Naive thymus-derived CD4-positive, alpha-beta T cell (primary cell): ENCODE measurements at places on chromosomes 11 and 22.
A peak's percentile ranks its signal among the peaks of the same experiment; 100 is the strongest.

DNA sequence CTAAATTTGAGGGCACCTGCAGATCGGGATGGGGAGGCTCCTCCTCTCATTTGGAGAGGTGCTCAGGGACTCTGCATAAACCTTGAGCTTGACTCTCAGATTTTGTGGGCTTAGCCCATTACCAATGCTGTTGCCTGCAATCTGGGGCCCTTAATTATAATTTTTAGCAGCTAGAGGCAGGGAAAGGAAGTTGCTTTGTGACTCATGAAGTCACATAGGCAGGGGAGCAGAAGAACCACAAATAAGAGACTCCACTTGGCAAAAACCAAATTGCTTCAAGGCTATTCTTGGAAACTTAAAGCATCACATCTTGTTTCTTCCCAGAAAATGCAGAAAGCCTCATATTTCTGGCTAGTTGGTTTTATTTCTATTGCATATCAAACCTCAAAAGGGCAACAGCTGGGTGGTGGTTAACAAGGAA is 46.9 kb downstream of the MICAL2 start:
- DNase-seq: no peak
- H3K36me3 ChIP-seq: no peaks in the 10 kb centered on the region
- no peak overlapping the region for H3K27ac ChIP-seq
- H3K4me1 ChIP-seq: peaks cover 15% of the 10 kb centered on the region
- no peak overlapping the region for H3K4me3 ChIP-seq

GRCh38 chr22:46366327-46366731 is 30.8 kb downstream of the TRMU start:
- H3K27me3 ChIP-seq: no peaks in the 10 kb centered on the region
- H3K4me1 ChIP-seq: peaks cover 13% of the 10 kb centered on the region
- H3K36me3 ChIP-seq: no peaks in the 10 kb centered on the region
- no peak overlapping the region for H3K4me3 ChIP-seq

GRCh38 chr11:88813233-88813915 is 252.4 kb downstream of the GRM5 start:
- no peak for DNase-seq
- no peak overlapping the region for H3K4me3 ChIP-seq
- H3K27ac ChIP-seq: no peak overlapping the region
- no peaks in the 10 kb centered on the region for H3K36me3 ChIP-seq
- no peaks in the 10 kb centered on the region for H3K27me3 ChIP-seq

DNA sequence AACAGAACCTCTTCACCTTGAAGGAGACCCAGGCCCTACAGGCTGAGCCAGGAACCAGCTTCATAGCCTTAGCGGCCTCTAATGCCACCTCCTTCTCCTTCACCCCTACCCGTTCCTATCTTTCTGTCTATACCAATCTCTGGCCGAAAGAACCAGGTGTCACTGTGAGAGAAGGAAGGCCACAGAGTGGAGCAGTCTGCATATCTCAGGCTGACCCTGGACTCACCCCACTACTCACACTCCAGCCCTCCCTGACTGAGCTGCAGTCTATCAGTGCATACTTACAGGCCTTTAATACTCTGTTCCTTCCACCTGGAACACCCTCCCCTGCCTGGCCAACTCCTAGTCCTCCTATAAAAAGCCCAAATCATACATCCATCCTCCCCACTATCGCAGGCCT is 32.7 kb downstream of the ARAP1 start:
- peak overlapping the region; percentile 78 for H3K27ac ChIP-seq
- H3K27me3 ChIP-seq: no peaks in the 10 kb centered on the region
- H3K4me3 ChIP-seq: peak overlapping the region; percentile 98
- H3K4me1 ChIP-seq: peaks cover 37% of the 10 kb centered on the region

GRCh38 chr11:111426617-111427016 is 47.5 kb upstream of the POU2AF1 start:
- H3K4me3 ChIP-seq: no peak overlapping the region
- no peaks in the 10 kb centered on the region for H3K27me3 ChIP-seq
- no peaks in the 10 kb centered on the region for H3K36me3 ChIP-seq
- no peaks in the 10 kb centered on the region for H3K4me1 ChIP-seq
- no peak overlapping the region for H3K27ac ChIP-seq

DNA sequence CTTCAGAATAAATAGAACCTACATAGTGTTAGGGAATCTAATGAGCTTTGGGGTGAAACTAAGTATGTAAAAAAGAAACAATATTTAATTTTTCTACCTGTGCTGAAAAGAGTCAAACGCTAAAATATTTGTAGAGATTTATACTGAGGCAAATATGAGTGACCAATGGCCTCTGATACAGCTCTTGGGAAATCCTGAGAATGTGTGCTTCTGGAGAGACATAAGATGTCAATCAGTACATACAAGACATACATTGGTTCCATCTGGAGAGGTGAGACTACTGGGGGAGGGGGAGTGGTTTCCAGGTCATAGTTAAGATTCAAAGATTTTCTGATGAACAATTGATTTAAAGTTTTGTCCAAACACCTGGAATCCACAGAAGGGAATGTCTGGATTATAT is 970 bp downstream of the ASRGL1 start:
- DNase-seq: no peak
- H3K27ac ChIP-seq: no peak overlapping the region
- no peaks in the 10 kb centered on the region for H3K36me3 ChIP-seq
- no peaks in the 10 kb centered on the region for H3K4me1 ChIP-seq

DNA sequence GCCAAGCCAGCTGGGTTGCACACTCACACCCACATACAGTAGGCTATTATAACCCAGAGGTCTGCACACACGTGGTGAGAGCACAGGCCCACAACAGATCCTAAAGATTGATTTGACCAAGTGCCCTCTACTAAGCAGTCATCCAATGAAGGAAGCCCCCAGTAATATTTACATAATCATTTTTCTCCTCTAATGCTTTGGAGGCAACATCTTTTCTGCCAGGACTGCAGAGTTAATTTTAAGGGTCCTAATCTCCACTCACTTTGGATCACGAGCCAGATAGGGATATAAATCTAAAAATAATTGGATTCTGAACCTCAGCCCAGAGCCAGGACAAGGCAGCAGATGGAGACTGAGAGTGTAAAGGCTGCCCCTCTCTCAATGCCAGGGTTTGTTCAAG is 49.1 kb upstream of the MTNR1B start:
- H3K27me3 ChIP-seq: no peaks in the 10 kb centered on the region
- no peaks in the 10 kb centered on the region for H3K36me3 ChIP-seq
- H3K4me3 ChIP-seq: no peak overlapping the region
- no peak for DNase-seq

GRCh38 chr11:90309693-90310092 is 86.8 kb upstream of the CHORDC1 start:
- no peaks in the 10 kb centered on the region for H3K27me3 ChIP-seq
- DNase-seq: no peak

DNA sequence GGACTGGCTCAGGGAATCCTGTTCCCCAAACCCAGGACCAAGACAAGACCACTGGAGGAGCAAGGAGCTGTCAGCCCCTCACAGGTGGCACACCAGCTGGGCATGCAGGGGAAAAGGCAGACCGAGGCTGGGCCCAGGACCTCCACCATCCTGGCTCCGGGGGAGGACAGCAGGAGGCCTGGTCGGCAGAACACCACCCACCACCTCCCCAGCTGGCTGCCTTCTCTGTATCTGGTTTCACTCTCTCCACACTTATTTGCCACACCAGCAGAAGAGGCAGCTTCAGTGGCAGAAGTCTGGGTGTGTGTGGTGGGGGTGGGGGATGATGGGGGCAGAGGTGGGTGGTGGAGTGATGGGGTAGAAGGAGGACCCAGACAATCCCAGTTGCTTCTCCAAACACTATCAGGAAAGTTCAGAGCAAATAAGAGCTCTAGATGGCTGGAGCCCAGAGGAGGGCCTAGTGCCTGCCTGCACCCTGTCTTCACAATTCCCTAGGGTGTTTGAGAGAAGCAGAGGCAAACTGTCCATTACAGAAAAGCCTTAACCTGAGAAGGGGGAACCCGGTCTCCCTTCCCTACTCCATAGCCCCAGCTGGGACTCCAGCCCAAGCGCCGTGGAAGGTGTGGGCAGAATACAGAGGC is 51.9 kb upstream of the CDON start:
- no peaks in the 10 kb centered on the region for H3K4me1 ChIP-seq
- no peak overlapping the region for H3K27ac ChIP-seq

- H3K27me3 ChIP-seq: no peaks in the 10 kb centered on the region
- peak overlapping the region; percentile 27 for H3K4me3 ChIP-seq
- no peak overlapping the region for H3K27ac ChIP-seq
- H3K4me1 ChIP-seq: no peaks in the 10 kb centered on the region
Observed at GRCh38 chr22:29470159-29470855, 9.7 kb upstream of the NEFH start.

DNA sequence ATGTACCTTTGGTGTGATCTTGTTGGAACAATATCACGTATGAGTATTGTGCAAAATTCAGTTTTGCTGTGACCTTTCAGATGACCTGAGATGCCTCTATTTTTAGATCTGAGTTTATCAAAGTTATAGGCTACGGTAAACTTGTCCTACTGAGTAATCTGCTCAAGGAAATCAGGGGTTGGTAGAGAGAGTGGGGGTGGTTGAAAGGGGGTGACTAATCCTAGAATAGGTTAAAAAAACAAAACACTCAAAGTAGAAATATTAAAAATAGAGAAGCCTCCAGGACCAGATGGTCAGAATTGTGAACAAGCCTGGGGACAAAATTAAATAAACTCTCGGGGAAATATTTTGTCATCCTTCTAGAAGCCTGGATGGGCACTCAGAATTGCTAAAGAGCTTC is 59.9 kb upstream of the C11orf87 start:
- H3K4me3 ChIP-seq: no peak overlapping the region
- H3K36me3 ChIP-seq: no peaks in the 10 kb centered on the region
- H3K27ac ChIP-seq: no peak overlapping the region
- no peaks in the 10 kb centered on the region for H3K27me3 ChIP-seq
- H3K4me1 ChIP-seq: no peaks in the 10 kb centered on the region

- H3K36me3 ChIP-seq: no peaks in the 10 kb centered on the region
- no peak overlapping the region for H3K27ac ChIP-seq
- H3K4me3 ChIP-seq: no peak overlapping the region
- DNase-seq: no peak
Observed at GRCh38 chr22:28175730-28176492, 256.9 kb upstream of the PITPNB start.

GRCh38 chr11:122365610-122366360 is 249.8 kb upstream of the BLID start:
- H3K4me1 ChIP-seq: no peaks in the 10 kb centered on the region
- no peak overlapping the region for H3K27ac ChIP-seq
- DNase-seq: no peak
- no peak overlapping the region for H3K4me3 ChIP-seq
- H3K27me3 ChIP-seq: no peaks in the 10 kb centered on the region
- no peaks in the 10 kb centered on the region for H3K36me3 ChIP-seq

GRCh38 chr11:36012455-36012854 is 68.6 kb downstream of the LDLRAD3 start:
- H3K4me1 ChIP-seq: no peaks in the 10 kb centered on the region
- H3K27ac ChIP-seq: no peak overlapping the region
- H3K36me3 ChIP-seq: no peaks in the 10 kb centered on the region

DNA sequence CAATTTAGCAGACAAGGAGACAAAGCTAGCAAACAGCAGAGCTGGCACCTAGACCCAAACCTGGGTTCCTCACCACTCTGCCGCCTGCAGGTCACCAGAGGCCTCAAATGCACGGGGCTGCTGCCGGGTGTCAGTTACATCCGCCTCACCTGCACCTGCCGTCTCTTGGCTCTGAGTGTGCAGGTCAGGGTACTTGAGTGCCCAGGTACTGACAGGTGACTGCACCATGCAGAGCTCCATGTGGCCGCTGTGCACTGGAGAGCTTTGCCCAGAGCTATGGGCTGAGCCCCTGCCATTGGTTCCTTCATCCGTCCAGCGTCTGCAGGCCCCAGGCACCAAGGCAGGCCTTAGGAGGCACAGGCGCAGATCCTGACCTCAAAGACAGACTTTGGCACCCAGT is 35.0 kb downstream of the PDGFB start:
- no peaks in the 10 kb centered on the region for H3K36me3 ChIP-seq
- DNase-seq: no peak
- H3K4me3 ChIP-seq: no peak overlapping the region
- no peak overlapping the region for H3K27ac ChIP-seq

DNA sequence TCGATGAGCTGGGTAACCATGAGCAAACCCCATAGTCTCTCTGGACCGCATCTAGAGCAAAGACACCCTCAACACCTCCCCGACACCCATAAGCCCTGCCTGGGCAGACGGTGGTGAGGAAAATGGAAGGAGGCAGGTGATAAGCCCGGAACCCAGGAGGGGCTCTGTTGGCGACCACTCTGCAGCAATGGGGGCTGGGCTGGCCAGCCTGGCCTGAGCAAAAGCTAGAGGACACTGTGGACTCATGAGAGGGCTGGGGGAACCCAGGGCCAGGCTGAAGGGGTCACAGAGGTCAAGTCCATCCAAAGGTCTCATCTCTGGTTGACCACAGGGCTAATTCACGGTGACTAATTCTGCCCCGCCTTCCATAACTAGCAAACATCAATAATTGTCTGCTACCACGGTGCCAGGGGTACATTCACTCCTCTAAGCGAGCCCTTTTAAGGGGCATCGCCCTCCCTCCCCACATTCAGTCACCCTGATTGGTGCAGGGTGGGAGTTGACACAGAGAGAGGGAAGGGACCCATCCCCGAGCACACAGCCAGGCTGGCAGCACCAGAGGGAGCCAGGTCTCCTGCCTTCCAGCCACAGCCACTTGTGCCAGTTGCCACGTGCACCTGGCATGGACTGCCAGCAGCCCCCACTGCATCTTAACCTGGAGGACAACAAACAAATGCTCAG is 4.0 kb downstream of the PYGM start:
- H3K36me3 ChIP-seq: peaks cover 37% of the 10 kb centered on the region
- no peak overlapping the region for H3K27ac ChIP-seq
- H3K4me1 ChIP-seq: peaks cover 16% of the 10 kb centered on the region
- no peaks in the 10 kb centered on the region for H3K27me3 ChIP-seq

DNA sequence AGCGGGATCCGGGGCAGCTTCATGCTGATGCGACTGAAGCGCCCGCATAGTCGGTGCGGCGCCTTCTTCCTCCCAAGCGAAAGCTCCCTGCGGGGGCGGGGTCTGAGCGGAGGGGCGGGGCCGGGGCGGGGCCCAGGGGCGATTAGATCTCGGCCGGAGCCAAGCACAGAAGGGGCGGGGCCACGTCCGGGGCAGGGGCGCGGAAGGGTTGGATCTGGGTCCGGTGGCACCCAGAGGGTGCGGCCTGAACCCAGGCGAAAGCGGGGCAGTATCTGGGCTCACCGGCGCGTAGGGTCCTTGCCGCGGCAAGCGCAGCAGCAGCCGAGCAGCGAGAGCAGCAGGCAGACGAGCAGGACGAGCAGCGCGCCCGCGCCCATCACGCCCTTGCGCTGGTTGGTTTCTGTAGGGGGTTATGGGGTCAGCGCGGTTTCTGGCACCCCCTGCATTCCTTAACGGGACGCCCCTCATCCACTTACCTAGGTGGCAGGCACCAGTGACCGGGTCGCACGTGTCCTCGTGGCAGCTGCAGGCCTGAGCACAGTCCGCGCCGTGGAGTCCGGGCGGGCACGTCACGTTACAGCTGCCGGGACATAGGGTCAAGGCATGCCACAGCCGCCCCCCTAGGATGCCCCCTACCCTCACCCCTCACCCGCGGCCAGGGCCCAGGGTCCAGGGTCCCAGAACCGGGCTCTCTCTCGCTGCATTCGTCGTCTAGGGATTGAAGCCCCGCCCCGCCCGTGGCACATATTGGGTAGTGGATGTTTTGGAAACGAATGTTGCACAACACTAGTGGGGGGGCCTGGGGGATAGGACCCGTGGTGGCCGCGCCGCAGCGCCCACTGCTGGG is 8.1 kb downstream of the SCARF2 start:
- DNase-seq: peak; percentile 86
- H3K36me3 ChIP-seq: no peaks in the 10 kb centered on the region
- H3K4me3 ChIP-seq: peak overlapping the region; percentile 79
- H3K4me1 ChIP-seq: peaks cover 17% of the 10 kb centered on the region
